ENCODE measurements at places on chromosomes 2 and 18. TPM values are rescaled to one million over a fixed set of nuclear protein-coding genes. Genes with fewer than 3 reads are reported as not detected.

CEBPZ gene
- 53.2 TPM for total RNA-seq

POTEC gene
- not detected for total RNA-seq

SLC30A3 gene
- total RNA-seq: not detected

NYAP2 gene
- total RNA-seq: 0.05 TPM

SPAG16 gene
- total RNA-seq: 18.6 TPM

DCTN1 gene
- 114 TPM for total RNA-seq

GKN1 gene
- not detected for total RNA-seq

CHAC2 gene
- total RNA-seq: 9.6 TPM

NGEF gene
- 34.0 TPM for total RNA-seq

PAIP2B gene
- 7.1 TPM for total RNA-seq

OSBPL1A gene
- 33.0 TPM for total RNA-seq

DNA sequence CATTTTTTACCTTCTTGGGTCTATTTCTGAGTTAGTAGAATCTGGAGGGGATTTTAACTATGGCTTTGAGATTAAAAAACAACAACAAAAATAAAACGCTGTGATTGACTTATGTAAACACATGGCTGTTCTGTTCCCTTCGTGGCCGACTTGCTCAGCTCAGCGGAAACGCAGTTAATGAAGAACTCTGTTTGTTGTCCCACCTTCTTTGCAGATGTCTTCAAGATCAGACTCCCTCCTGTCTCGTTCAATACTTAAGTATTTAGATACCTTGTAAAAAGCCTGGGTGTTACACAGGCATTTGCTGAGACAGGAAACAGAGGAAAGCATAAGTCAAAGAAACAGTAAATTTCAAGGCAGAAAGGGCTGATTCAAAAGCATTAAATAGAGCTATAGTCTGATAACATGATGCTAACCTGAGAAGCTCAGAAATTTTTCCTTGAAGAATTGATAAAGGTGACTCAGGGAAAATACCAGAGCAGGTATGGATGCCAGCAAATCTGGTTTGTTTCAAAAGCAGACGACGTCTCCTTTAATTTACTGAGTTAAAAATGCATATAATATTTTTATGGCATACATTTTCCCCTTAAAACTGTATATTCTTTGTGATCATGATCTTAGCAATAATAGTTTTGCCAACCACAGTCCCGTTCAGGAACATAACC is 21.7 kb upstream of the POLI start:
- no peaks in the 10 kb centered on the region for H3K36me3 ChIP-seq
- no peak overlapping the region for H3K27ac ChIP-seq
- H3K27me3 ChIP-seq: no peaks in the 10 kb centered on the region
- H3K4me3 ChIP-seq: no peak overlapping the region
- DNase-seq: no peak

GRCh38 chr2:98711506-98711905 is 19.4 kb downstream of the MGAT4A start:
- H3K27me3 ChIP-seq: no peaks in the 10 kb centered on the region
- DNase-seq: no peak
- no peak overlapping the region for H3K27ac ChIP-seq
- H3K4me1 ChIP-seq: no peaks in the 10 kb centered on the region

DNA sequence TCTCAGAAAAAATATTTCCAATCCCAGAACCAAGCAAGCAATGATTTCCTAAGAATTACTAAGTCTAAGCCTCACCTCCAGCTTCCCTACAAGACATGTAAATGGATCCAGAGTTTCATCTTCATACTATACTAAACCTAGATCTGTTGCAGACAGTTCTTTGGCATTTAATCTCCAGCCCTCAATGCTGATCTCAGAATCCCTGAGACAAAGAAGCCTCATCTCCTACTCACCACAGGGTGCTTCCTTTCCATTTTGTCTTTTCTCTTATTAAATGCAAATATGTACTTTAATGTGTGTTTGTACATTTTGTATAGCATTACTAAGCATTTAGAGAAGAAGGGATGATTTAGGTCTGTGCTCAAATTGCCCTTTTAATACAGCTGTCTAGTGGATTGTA is 954.9 kb downstream of the TDRD15 start:
- no peaks in the 10 kb centered on the region for H3K27me3 ChIP-seq
- no peaks in the 10 kb centered on the region for H3K4me1 ChIP-seq
- H3K27ac ChIP-seq: no peak overlapping the region
- H3K36me3 ChIP-seq: no peaks in the 10 kb centered on the region
- no peak overlapping the region for H3K4me3 ChIP-seq

- no peak overlapping the region for H3K27ac ChIP-seq
- no peak for DNase-seq
- H3K4me1 ChIP-seq: no peaks in the 10 kb centered on the region
- H3K27me3 ChIP-seq: no peaks in the 10 kb centered on the region
- H3K36me3 ChIP-seq: no peaks in the 10 kb centered on the region
Measured at GRCh38 chr2:79717364-79718007, 204.6 kb downstream of the CTNNA2 start.

GRCh38 chr2:156532989-156533388 is 96.8 kb downstream of the GPD2 start:
- no peak for DNase-seq
- H3K36me3 ChIP-seq: no peaks in the 10 kb centered on the region
- H3K4me3 ChIP-seq: no peak overlapping the region
- no peak overlapping the region for H3K27ac ChIP-seq
- H3K4me1 ChIP-seq: no peaks in the 10 kb centered on the region

- H3K36me3 ChIP-seq: no peaks in the 10 kb centered on the region
- no peak overlapping the region for H3K27ac ChIP-seq
- H3K4me3 ChIP-seq: no peak overlapping the region
Measured at GRCh38 chr18:42392416-42392815, 437.4 kb downstream of the PIK3C3 start.

GRCh38 chr18:78801011-78801410 is 178.6 kb upstream of the SALL3 start:
- no peaks in the 10 kb centered on the region for H3K36me3 ChIP-seq
- H3K4me3 ChIP-seq: no peak overlapping the region
- DNase-seq: no peak
- H3K27ac ChIP-seq: no peak overlapping the region
- no peaks in the 10 kb centered on the region for H3K4me1 ChIP-seq
- no peaks in the 10 kb centered on the region for H3K27me3 ChIP-seq

DNA sequence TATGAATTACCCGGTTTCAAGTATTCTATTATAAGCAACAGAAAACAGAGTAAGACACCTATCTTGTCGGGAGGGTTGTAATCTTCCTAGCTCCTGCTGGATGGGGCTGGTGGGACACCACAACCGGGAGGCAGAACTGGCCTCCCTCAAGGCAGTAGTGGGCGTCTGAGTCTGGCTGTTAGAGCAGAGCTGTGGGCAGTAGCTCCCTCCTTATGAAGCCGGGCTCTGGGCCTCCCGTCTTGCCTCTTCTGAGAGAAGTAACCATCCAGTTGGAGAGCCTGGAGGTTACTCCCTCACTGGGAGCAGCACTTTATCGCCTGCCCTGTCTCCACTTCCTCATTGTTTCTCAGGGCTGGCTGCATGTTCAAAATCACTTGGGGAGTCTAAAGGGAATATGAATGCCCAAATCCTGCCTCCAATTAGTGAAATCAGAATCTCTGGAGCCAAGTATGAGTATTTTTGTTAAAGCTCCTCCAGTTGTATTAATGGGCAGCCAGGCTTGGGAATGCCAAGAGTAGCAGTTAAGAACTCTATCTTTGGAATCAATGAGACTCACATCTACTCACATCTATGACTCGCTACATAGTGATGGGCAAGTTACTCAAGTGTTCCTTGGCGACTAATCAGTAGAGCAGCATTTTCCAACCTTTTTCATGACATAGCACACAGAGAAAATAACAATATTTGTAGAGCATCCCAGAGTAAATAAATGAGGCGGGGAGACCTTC is 27.3 kb upstream of the NRP2 start:
- H3K4me1 ChIP-seq: no peaks in the 10 kb centered on the region
- H3K27ac ChIP-seq: no peak overlapping the region
- H3K4me3 ChIP-seq: no peak overlapping the region
- no peak for DNase-seq
- no peaks in the 10 kb centered on the region for H3K36me3 ChIP-seq

- no peak overlapping the region for H3K4me3 ChIP-seq
- H3K27ac ChIP-seq: no peak overlapping the region
- no peaks in the 10 kb centered on the region for H3K36me3 ChIP-seq
- H3K4me1 ChIP-seq: no peaks in the 10 kb centered on the region
- no peaks in the 10 kb centered on the region for H3K27me3 ChIP-seq
- no peak for DNase-seq
Measured at GRCh38 chr18:51006948-51007789, 22.8 kb upstream of the SMAD4 start.

DNA sequence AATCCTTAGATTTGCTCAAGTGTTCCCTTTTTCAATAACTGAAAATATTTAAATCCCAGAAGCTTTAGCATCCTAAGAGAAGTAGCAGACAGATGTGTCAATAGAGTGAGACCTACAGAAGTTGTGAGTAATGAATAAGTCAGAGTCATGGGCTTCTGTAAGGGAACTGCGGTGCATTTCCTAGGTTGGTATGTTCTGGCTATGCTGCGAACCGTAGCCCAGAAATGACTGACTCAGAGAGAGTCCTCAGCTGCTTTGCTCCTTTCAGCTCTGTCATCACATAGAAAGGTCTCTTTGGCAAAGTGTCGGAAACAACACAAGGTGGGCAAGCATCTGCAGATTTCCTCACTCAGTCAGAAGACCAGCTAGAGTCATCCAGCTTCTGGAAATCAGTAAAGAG is 297.1 kb downstream of the ARHGAP15 start:
- no peak overlapping the region for H3K27ac ChIP-seq
- H3K27me3 ChIP-seq: no peaks in the 10 kb centered on the region
- DNase-seq: no peak
- no peak overlapping the region for H3K4me3 ChIP-seq

- no peaks in the 10 kb centered on the region for H3K36me3 ChIP-seq
- no peaks in the 10 kb centered on the region for H3K4me1 ChIP-seq
- no peak overlapping the region for H3K27ac ChIP-seq
- H3K4me3 ChIP-seq: no peak overlapping the region
- H3K27me3 ChIP-seq: no peaks in the 10 kb centered on the region
- DNase-seq: no peak
Measured at GRCh38 chr2:60966507-60967405, 50.8 kb upstream of the PEX13 start.

DNA sequence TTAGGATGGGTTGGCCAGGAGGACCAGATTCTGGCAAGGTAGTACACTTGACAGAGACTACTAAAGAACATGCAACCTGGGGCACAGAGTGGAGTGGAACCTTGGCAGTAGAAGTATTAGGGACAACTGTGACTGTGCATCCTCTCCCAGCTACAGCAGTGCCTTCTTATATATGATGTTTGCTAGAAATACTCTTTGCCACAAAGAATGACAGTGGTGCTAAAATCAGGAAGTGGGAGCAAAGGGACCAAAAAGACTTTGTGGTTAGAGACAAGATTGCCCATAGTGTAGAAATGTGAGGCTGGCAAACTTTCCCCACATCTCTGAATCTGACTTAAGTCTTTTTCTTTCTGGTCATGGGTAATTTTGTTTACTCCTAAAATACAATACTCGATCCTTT is 9.4 kb upstream of the SLC38A11 start:
- no peak for DNase-seq
- no peaks in the 10 kb centered on the region for H3K36me3 ChIP-seq
- no peaks in the 10 kb centered on the region for H3K4me1 ChIP-seq
- H3K27ac ChIP-seq: no peak overlapping the region

- no peak overlapping the region for H3K4me3 ChIP-seq
- no peaks in the 10 kb centered on the region for H3K4me1 ChIP-seq
- DNase-seq: peak; percentile 29
- peak overlapping the region; percentile 19 for H3K27ac ChIP-seq
- H3K36me3 ChIP-seq: peaks cover 15% of the 10 kb centered on the region
Measured at GRCh38 chr2:219182331-219183150, 4.5 kb downstream of the RETREG2 start.

GRCh38 chr2:198312596-198313483 is 508.4 kb downstream of the PLCL1 start:
- H3K27ac ChIP-seq: peak overlapping the region; percentile 60
- no peak overlapping the region for H3K4me3 ChIP-seq
- no peaks in the 10 kb centered on the region for H3K36me3 ChIP-seq

DNA sequence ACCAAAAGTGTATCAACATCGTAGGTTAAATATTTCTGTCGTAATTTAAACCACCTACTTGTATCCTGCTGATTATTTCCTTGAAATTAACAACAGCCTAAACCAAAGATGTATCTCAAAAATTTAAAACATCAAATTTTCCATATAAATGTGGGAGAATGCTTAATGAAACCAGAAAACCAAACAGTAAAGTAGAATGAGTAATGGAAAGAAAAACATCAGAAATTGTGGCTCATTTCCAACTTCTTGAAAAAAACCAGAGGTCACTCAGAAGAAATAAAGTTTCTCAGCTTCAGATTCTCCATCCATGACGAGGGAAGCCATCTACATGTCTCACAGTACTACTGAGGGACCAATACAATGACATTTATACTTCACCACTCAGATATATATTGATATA is 296.5 kb downstream of the NOL4 start:
- H3K36me3 ChIP-seq: no peaks in the 10 kb centered on the region
- H3K27ac ChIP-seq: no peak overlapping the region
- H3K27me3 ChIP-seq: no peaks in the 10 kb centered on the region
- no peak overlapping the region for H3K4me3 ChIP-seq

DNA sequence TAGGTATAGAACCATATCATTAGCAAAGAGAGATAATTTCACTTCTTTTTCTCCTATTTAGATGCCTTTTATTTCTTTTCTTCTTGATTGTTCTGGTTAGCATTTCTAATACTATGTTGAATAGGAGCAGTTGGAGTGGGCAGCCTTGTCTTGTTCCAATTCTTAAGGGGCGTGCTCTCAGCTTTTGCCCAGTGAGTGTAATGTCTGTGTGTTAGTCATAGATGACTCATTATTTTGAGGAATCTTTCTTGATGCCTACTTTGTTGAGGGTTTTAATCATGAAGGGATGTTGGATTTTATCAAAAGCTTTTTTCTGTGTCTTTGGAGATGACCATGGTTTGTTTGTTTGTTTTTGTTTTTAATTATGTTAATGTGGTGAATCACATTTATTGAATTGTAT is 1453.1 kb upstream of the SLC39A10 start:
- H3K27me3 ChIP-seq: no peaks in the 10 kb centered on the region
- no peaks in the 10 kb centered on the region for H3K4me1 ChIP-seq
- no peaks in the 10 kb centered on the region for H3K36me3 ChIP-seq
- H3K27ac ChIP-seq: no peak overlapping the region

DNA sequence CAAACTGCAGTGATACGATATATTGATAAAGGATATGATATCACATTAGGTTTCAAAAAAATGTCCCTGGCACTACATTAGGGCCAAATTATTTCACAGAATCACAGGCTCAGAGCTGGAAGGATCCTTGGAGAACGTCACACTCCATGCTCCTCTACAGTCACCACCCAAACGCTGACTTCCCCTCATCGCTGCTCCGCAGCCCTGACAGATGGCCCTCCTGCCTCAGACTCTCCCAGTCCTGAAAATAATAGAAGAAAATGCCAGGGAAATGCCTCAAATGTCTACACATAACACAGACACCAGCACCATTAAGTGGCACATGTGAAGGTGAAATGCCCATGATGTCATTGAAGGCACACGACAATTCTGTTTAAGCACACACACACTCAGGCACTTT is 72.0 kb downstream of the ZNF521 start:
- H3K4me3 ChIP-seq: no peak overlapping the region
- no peaks in the 10 kb centered on the region for H3K27me3 ChIP-seq
- H3K36me3 ChIP-seq: no peaks in the 10 kb centered on the region
- H3K4me1 ChIP-seq: no peaks in the 10 kb centered on the region
- H3K27ac ChIP-seq: no peak overlapping the region

GRCh38 chr18:8426401-8426800 is 182.8 kb upstream of the RAB12 start:
- H3K4me1 ChIP-seq: no peaks in the 10 kb centered on the region
- H3K27me3 ChIP-seq: no peaks in the 10 kb centered on the region
- H3K36me3 ChIP-seq: no peaks in the 10 kb centered on the region
- no peak overlapping the region for H3K27ac ChIP-seq
- DNase-seq: peak; percentile 22

Data from colonic mucosa (tissue), 4 donors.